Fibroblast of villous mesenchyme (primary cell): ENCODE measurements at places on chromosomes 5 and 9. TPM values are rescaled to one million over a fixed set of nuclear protein-coding genes. Genes with fewer than 3 reads are reported as not detected.

Gene DIPK1B
- under 0.01 and 0.43 TPM in 2 replicates for total RNA-seq

DNA sequence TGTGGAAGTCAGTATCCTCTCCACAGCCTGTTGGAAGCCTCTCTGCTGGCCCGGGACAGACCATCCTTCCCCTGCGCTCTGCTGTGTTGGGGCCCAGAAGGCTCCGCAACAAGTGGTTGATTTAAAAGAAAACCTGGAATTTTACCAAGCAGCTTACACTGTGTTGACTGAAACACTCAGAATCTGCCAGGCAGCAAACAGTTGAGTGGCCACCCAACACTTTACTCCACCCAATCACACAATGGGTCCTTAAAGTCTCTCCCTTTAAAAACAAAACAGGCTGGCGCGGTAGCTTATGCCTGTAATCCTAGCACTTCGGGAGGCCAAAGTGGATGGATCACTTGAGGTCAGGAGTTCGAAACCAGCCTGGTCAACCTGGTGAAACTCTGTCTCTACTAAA lies 28.0 kb upstream of the DMRT3 start:
- no peak for DNase-seq

DNA sequence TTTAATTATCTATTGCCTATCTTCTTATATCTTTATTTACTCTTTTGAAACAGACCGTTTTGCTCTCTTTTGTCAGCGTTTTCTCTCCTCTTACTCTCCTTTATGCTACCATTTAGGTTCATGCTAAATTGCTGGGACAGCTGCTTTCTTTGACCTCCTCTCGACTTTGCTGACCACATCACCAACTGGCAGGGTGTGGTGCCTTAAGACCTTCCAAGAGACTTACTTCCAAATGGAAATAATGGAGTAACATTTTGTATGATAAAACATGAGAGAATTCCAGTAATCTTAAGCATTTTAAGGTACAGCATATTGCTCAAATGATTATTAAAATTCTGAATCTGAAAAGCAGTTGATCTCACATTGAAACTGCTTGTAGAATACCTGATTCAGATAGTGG lies 71.5 kb upstream of the MEF2C start:
- DNase-seq, result no peak

DNA sequence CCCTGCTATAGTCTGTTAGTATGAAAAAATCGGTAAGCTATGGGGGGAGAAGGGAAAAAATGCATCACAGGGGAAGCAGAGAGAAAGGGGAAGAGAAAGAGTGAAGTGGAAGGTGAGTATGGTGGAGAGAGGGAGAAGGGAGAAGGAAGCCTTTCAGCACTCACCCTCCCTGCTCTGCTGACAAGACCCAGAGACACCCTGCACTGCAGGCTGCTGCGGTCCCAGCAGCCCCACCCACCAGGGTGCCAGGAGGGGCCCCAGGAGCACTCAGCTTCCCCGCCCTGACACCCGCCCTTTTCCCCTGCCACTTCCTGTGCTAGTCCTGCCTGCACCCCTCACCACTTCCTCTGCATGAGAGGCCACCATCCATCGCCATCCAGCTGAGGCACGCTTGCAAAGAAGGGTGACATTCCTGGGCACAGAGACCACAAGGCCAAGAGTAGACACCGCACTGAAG lies 12.7 kb downstream of the STK10 start:
- DNase-seq, result no peak

- DNase-seq, result no peak
Observed at GRCh38 chr9:115884846-115885245, 268.7 kb upstream of the PAPPA start.

DNA sequence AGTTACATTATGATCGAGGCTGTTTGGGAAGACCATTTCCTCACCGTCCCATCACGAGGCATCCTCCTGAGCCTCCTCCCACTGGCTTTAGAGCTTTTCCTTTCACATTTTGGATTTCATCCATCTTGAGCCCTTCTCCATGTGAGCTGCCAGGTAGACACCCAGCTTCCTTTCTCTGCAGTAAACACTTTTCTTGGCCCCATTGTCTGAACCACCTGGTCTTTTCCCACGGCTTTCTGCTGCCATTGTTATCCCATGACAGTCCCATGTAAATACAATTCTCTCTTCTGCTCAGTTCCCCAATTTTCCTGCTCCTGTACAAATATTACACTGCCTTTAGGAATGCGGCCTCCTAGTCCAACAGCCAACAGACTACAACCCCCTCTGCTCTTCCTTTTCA lies 24.1 kb downstream of the UBE2QL1 start:
- no peak for DNase-seq
